Effector memory CD4-positive, alpha-beta T cell (primary cell): ENCODE measurements at places on chromosomes 3 and 15.

DNA sequence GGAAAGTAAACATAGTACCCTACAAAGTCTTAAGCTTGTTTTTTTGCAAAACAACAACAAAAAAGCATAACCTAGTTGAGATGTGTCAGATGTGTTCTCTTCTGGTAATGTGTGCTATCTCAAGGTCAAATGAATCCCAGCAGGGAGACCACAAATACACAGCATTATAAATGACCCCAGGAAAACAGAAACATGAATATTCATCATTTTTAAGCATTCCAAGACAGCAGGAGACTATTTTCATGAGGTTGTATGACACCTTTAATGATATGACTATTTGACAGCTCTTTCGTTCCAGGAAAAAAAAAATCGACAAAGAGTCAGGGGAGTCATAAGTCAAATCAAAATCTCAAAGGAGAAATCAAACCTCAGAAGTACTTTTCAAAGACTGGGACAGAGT is 62.7 kb upstream of the CBLB start:
- DNase-seq: no peak

DNA sequence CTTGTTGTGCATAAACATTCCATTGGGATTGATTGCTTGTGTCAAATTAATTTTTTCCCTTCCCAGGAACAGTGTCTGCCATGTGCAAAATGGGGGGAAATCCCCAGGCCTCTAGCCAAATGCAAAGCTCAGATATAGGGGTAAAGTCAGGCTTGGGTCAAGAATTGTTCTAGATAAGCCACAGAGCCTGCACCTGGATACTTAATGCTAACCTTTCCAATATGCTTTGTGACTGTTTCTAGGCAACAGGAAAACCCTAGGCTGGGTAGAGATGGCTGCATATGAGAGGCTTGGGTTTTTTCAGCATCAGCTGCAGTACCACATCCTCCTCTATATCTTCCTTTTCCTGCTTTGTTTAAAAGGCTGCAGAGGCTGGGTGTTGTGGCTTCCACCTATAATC is 61.9 kb upstream of the ROPN1 start:
- no peak for DNase-seq

- DNase-seq: no peak
Measured at GRCh38 chr3:112739252-112739965, 98.5 kb upstream of the CCDC80 start.

GRCh38 chr3:42130007-42130328 is 38.8 kb downstream of the TRAK1 start:
- DNase-seq: no peak

GRCh38 chr15:81327516-81327915 is 3.6 kb upstream of the STARD5 start:
- DNase-seq: no peak

- DNase-seq: no peak
Measured at GRCh38 chr3:43764056-43764455, 73.3 kb downstream of the ABHD5 start.

GRCh38 chr3:9940746-9941145 is 7.1 kb downstream of the CRELD1 start:
- no peak for DNase-seq

DNA sequence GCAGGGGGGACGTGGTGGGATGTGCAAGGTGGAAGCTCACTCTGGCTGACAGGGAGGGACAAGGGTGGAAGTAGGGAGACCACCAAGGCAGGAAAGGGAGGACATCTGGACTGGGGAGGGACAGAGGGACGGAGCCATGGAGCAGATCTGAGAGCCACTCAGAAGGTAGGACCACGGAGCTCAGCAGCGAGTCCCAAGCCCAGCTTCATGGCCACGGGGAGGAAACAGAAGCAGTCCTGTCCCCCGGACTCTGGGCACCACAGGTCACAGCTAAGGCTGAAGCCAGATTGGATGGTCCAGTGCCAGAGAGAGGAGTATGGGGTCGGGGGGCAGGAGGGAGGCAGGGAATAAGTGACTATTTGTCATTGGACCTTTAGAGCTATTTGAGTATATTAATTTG is 220.1 kb downstream of the TBC1D2B start:
- DNase-seq: no peak

DNA sequence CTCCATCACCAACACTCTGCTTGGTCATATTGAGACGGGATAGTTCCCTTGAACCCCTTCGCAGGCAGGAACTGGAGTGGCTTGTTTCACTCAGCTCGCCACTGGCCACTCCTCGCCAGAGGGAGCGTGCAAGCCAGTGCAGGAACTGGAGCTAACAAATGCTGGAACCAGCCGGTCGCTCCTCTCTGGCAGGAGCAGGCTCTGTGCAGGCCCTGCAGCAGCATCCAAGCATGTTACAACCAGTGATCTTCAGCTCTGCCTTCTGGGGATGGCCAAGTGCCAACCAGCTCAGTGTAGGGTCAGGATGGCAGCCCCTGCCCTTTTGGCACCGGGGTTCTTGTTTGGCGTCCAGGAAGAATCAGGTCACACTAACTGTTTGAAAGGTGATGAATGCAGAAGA is 329.0 kb upstream of the AZI2 start:
- DNase-seq: no peak
